ENCODE measurements at places on chromosomes 7 and 10.

- DNase-seq = no peak
These were observed 585.0 kb upstream of the FOXK1 start for GRCh38 chr7:4097001-4097609.

DNA sequence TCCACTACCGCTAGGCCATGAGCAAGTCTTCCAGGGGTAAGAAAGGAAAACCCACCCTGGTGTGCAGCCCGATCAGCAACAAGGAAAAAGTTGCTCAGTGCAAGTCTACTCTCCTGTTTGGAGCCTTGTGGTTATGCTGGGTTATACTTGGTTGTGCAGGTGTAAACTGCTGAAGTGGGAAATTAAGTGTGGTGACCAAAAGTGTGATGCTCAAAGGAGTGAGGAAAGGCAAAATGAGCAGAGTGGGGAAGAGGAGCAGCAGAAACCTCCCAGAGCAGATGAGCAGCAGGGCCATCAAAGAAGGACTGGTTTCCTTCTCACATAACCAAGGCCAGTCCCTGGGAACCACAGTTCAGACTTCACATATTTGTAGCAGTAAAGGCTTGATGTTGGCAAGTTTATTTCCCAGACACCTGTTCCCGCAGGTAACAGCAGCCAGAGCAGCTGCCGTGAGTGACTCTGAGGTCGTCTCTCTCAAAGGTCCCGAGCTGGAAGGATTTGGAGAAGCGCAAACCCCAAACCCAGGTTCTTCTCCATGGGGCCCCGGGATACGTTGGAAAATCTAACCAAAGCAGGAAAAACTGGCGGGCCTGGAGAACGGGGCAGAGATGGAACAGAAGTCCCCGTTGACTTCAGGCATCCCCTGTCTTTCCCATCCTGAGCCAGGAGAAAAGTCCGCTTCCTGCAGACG lies 607 bp upstream of the SMO start:
- no peak for DNase-seq

GRCh38 chr7:149635561-149636329 lies 137.6 kb downstream of the ZNF467 start:
- DNase-seq = no peak

DNA sequence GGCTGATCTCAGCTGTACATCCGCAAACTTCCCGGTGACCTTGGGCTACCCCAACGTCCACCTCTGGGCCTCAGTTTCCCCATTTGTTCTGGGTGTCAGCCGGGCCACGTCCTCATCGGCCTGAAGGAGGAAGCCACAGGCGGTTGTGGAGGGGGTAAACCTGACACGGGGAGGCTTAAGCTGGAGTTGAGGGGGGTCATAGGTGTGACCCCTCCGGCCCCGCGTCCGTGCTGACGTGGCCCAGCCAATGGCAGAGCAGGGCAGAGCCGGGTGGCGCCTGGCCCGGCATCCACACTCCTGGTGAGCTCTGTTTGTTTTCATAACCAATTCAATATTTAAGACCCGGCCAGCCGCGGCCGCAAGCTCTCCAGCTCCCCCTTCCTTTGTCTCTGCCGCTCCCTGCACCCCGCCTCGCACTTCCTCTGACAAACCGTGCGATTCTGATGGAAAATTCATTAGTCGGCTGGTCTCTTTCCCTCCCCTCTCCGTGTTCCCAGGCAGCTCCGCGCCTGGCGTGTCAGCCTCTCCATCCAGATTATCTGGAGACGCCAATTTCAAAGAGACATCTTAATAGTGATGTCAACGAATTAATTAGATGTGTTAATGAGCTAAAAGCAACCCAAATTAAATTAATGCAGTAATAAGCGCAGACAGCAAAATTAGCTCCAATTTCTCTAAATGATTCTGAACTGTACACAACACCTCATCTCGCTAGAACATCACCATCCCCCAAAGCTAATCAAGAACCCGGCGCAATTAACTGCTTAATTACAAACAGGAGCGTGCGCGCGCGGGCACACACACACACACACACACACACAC lies 55.4 kb downstream of the MICALL2 start:
- peak; percentile 19 for DNase-seq

DNA sequence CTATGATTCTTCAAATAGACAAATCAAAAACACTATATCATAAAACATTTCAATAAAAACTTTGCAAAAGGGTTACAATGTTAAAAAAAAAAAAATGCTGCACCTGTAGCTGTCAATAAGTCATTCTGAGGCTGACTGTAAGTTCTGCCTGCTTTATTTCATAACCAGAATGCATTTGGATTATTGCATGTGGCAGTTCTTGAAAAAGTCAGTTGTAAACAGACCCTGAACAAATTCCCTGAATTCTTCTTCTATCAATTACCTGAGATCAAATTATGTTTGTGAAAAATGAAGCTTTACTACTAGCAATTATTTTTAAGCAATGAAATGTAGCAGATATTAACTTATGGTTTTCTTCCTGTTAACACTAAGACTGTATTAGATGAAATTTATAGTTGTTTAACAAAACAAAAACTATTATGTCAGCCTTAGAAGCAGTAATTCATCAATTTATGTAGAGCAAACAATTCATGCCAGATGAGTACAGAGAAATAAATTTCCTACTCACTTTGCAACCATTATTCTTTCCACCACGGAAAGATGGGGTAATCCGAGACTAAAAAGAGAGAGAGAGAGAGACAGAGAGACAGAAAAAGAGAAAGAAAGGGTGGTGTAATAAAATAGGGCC lies 107.8 kb downstream of the SFMBT2 start:
- no peak for DNase-seq

DNA sequence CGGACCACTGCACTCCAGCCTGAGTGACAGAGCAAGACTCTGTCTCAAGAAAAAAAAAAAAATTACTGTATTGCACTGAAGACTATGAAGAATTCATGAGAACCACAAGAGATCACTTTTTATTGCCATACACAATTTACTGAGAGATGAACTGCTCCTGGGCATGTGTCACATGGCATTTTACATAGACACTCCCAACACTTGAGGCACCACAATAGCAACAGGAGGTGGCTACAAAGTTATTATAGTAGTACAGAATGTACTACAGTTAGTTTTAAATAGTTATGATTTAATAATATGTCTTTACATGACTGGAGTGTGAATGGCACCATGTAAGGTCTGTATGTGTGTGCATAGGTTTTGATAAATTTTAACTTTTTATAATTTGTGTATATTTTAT lies 70.6 kb downstream of the KMT2E start:
- no peak for DNase-seq

DNA sequence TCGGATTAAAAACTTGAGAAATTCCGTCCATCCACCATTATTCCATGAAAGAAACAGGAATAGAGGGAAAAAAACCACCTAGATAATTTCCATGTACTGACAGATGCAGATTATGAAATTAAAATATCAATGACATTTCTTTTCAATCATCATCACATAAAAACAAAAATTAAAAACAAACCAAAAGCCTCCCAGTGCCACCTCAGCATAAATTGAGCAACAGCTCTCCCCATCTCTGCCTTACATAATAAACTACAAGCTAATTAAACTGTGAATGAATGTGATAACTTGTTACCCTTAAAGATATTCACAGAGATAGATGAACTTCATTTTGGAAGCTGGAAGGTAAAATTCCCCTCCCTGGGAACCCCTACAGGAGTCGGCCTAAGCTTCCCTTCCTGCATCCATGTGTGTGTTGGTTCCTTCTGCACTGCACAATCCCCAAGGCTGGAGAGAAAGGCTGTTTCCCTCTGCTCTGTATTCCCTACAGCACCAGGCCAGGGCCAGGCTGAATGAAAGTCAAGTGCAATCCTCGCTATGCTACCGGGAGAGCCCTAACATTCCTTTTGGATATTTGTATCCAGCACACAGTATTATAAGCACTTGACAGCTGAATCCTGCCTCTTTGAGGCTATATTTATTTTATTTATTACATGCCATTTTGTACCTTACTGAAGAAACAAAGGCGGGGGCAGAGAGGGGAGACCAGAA lies 8.1 kb downstream of the CCDC6 start:
- DNase-seq = no peak

DNA sequence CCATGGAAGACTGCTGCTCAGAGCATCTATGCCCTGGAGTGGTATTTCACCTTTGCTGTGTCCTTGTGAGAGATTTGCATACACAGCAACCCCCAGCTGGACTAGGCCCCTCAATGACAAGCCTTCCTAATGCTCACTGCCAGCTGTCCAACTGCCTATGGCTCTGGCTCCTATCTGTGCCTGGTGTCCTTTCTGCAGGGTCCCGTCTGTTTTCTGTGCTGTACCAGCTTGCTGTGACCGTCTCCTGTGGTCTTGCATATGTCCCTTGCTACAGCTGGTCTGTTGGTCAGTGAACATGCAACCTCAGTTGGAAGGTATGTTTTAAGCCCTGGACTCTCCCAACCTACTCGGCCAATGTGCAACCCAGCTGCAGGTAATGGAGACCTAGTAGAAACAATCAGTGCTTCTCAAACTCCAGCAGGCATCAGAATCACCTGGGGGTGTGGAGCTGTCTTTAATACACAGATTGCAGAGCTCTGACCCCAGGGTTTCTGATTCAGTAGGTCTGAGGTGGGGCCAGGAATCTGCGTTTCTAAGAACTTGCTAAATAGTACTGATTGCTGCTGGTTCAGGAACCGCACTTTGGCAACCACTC lies 306.4 kb upstream of the ZNF32 start:
- no peak for DNase-seq

GRCh38 chr7:100431286-100431735 lies 1.7 kb downstream of the MEPCE start:
- DNase-seq = no peak

GRCh38 chr10:3780021-3780770 lies 4.8 kb downstream of the KLF6 start:
- peak; percentile 85 for DNase-seq

DNA sequence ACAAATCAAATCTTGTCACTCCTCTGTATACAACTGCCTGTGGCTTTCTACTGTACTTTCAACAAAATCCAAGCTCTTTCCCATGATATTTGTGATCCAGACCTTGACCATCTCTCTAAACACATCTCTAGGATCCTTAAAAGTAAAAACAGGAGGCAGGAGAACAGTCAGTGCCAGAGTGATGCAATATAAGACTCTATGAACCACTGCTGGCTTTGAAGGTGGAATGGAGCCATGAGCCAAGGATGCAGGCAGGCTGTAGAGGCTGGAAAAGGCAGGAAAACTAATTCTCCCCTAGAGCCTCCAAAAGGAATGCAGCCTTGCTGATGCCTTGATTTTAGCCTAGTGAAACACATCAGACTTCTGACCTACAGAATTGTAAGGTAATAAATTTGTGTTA lies 45.5 kb upstream of the LRRN3 start:
- DNase-seq = peak; percentile 39

GRCh38 chr7:129664029-129665012 lies 52.8 kb downstream of the NRF1 start:
- peak; percentile 75 for DNase-seq

- DNase-seq = no peak
These were observed 41.6 kb downstream of the POLR3A start for GRCh38 chr10:77987671-77988255.

GRCh38 chr7:67590649-67591048 lies 594.0 kb downstream of the TYW1 start:
- no peak for DNase-seq

DNA sequence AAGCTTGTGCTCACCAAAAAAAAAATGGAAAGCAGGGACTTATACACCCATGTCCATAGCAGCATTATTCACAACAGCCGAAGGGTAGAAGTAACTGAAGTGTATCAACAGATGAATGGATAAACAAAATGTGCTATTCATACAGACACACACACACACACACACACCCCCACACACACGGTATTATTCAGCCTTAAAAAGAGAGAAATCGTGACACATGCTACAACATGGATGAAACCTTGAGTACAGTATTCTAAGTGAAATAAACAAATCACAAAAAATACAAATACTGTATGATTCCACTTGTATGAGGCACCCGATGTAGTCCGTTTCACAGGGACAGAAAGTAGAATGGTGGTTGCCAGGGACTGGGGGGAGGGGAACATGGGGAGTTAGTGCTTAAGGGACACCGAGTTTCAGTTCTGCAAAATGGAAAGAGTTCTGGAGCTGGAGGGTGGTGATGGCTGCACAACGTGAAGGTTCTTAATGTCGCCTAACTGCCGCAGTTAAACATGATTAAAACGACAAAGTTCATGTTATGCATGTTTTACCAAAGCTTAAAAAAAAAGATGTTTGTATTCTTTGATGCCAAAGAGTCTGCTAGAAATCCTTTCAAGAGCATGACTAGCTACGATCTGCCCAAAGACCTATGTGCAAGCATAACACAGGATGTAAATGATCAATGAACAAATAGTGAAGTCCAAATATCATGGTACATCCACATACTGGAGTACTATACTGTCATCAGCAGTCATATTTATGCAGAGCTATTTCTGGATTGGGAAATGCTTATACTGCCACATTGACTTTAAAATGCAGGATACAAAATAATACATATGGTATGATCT lies 7.2 kb downstream of the TNS3 start:
- no peak for DNase-seq

- DNase-seq = peak; percentile 48
These were observed 1.1 kb upstream of the EGR2 start for GRCh38 chr10:62817121-62817765.

DNA sequence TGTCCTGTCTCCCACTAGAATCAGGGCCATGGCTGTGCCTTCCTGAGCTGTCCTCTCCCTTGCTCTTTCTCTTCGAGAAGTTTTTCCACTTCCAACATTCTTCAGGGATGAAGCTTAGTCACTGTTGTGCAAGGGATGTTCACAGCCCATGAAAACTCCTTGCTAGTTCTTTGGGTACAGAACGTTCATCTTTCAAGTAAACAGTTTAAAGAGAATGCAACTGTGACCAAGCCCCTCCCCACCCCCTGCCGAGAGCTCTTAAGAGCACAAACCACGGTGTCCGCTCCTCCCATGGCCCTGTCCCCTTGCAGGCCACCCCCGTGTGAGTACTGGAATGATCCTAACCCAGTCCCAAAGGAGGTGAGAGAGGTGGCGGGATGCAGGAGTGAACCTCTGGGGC lies 161.1 kb upstream of the RHEB start:
- peak; percentile 69 for DNase-seq

DNA sequence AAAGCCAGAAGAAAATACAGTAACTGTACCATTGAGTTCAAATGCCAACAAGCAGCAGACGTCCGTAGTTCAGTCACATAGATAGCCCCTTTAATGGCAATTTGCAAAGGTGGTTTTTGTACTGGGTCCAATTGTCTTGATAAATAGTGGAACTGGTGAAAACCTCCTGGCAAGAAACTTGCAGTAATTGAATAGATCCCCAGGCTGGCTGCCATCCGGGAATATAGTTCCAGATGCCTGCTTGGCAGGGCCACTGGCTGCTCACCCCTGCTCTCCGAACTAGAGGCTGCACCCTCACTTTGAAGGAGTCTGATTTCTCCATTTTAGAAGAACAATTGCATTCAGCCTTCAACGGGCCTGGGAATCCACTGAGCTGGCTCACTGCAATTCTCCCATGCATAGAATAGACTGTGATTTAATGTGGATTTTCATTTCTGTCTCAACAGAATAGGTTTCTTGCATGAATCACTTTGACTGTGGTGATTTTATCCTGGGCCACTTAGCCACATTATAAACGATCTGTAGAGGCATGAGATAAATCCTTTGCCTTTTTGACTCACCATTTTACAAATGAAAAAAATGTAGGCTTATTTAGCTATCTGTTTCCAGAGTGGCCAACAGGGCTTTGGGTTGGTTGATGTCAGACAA lies 35.9 kb upstream of the ELMO1 start:
- no peak for DNase-seq

All from AG10803 (cell line).